Left colon (tissue), 2 donors: ENCODE measurements at places on chromosomes 12 and 14.
A peak's percentile ranks its signal among the peaks of the same experiment; 100 is the strongest.

DNA sequence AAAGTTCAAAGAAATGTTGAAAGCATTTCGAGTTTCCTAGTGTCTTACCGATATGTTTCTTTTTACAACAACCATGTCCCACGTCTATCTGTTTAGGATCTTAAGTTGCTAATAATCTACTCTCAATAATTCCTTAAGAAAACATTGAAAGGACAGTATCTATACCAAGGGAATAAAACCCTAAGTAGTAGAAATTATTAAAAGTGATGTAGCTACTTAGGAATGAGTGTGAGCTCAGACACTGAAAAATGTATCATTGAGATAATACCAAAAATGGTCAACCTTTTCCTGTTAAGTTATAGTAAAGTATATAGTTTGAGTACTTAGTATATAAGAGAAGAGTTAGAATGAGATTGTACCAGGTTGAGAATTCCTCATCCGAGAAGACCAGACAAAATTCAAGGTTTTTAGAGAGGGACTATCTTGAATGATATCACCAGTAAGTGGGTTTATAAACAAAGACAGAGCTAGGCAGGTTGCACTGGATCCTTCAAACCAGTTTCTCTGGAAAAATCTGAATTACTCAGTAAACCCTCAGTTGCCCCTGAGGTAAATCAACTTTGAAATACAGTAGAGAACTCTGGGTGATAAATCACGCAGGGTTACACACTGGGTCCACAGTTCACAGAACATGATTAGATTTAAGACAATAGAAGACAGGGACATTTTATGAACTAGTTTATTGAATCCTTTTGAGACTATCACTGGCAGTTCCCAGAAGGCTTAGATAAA is 96.8 kb downstream of the ERGIC2 start:
- DNase-seq: no peak

DNA sequence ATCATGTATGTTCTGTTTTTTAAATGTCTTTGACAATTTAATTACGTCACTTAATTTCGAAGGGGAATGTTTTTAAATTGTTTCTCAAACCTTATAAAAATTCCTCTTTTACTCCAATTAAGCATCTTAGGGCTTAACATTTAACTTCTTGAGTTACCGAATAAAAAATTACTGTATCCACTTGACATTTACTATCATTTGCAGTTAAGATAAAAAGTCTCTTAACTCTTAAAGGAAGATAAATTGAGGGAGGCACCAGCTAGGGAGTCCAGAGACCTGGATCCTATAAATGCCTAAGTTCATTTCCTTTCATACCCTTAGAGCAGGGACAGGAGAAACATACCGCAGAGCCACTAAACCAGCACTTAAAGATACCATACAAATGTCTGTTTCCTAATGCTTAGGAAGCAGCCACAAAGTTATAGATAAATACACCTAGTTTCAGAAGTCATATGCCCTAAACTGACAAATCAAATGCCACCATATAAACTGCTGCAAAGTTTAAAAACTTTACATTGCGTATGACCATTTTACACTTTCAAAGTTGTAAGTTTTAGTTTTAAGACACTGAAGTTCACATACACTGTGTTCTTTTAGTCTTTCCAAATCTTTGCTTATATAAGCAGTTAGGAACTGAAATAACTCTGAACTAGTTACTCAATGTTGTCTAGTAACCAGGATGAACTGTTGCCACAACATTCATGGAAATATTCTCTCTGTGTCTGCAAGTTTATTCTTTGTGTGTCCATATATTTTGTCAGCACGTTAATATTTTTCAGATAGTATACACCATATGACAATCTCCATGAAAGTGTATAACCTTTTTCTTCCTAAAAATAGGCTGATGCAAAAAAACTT is 71.2 kb downstream of the GALNT4 start:
- DNase-seq: no peak

- DNase-seq: no peak
These were observed 136.1 kb upstream of the RAP1B start for GRCh38 chr12:68474467-68475204.

GRCh38 chr14:76891391-76891790 is 65.2 kb downstream of the LRRC74A start:
- DNase-seq: no peak

DNA sequence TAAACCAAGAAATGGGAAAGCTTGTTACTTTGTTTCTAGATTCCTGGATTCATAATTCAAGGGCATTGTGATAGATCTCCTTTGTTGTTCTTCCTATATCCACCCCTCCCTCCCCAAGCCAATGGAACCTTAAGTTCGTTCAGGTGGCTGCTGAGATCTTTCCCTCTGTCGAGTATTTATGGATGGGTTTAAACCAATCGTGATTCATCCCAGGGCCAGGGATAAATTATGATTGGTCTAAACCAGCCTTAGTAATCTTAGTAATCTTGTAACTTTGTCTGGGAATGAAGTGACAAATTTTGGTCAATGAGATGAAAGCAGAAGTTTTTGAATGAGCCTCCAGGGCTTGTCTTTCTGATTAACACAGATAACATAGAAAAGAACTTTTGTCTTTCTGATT is 56.1 kb upstream of the PCED1B start:
- no peak for DNase-seq

DNA sequence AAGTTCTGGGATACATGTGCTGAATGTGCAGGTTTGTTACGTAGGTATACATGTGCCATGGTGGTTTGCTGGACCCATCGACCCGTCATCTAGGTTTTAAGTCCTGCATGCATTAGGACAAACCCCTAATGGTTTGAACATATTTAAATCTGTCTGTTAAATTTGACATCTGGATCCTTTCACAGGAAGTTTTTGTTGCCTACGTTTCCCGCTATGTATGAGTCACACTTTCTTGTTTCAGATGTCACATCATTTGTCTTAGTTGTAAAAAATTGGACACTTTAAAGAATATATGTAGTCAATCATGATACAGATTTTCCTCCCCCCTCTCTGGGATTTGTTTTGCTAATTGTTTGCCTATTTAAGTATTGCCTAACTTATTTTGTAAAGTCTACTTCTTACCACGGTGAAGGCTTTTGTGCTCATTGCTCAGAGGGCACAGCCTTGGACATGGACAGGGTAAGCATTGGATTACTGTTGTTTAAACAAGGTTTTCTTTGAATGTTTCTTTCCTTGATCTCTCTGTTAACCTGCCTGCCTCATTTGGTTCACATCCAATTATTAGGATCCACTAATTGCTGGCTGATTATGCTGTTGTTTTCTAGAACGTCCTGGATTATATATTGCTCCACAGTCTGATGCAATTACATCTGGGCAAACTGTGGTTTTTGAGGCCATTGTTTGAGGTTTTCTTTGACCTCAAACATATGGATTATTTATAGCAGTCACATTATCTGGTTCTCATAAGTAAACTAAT is 1441.4 kb downstream of the AACS start:
- no peak for DNase-seq

DNA sequence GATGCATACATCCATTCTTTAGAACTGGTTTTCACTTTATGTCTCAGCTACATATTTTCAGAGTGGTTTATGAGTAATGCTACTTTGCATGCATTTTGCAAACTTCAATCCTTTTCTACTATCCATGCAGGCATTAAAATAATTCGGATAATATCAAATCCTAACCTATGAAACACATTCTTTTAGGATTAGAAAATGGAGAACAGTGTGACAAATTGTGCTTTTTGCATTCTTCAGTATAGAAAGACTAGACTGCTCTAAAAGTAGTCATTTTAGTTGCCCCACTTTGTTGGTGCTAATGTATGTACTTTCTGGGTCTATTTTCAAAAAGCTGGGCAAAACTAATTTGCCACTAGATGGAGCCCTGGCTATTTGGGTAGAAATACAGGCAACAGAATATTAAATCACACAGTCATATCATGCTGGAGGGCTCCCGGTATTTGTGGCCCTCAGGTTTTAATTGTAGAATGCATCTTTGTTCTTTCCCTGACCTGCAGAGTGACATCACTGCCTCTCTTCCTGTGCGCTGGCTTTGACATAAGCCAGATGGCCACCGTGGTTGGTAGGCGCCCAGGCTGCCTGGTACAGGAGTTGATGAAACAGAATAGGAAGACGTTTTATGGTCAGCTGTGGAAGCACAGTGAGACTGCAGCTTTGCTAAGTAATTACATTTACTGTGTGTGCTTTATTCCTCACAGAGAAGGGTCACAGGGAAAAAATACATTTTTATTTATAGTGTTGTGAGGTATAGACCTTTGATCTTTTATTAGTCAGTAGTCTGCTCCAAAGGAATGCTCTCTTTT is 28.1 kb downstream of the MSRB3 start:
- DNase-seq: peak; percentile 31

- DNase-seq: no peak
These were observed 105.1 kb downstream of the BMP4 start for GRCh38 chr14:53851394-53852090.

GRCh38 chr14:74667758-74668157 is 45.1 kb downstream of the AREL1 start:
- no peak for DNase-seq

- DNase-seq: no peak
These were observed 120.8 kb downstream of the PTCSC3 start for GRCh38 chr14:36055681-36056225.

DNA sequence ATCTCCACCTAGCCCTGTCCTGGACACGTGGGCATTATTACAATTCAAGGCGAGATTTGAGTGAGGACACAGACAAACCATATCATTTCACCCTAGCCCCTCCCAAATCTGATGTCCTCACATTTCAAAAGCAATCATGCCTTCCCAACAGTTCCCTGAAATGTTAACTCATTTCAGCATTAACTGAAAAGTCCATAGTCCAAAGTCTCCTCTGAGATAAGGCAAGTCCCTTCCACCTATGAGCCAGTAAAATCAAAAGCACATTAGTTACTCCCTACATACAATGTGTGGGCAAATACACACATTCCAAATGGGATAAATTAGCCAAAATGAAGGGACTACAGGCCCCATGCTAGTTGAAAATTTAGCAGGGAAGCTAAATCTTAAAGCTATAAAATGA is 546.0 kb upstream of the LMO3 start:
- DNase-seq: no peak

DNA sequence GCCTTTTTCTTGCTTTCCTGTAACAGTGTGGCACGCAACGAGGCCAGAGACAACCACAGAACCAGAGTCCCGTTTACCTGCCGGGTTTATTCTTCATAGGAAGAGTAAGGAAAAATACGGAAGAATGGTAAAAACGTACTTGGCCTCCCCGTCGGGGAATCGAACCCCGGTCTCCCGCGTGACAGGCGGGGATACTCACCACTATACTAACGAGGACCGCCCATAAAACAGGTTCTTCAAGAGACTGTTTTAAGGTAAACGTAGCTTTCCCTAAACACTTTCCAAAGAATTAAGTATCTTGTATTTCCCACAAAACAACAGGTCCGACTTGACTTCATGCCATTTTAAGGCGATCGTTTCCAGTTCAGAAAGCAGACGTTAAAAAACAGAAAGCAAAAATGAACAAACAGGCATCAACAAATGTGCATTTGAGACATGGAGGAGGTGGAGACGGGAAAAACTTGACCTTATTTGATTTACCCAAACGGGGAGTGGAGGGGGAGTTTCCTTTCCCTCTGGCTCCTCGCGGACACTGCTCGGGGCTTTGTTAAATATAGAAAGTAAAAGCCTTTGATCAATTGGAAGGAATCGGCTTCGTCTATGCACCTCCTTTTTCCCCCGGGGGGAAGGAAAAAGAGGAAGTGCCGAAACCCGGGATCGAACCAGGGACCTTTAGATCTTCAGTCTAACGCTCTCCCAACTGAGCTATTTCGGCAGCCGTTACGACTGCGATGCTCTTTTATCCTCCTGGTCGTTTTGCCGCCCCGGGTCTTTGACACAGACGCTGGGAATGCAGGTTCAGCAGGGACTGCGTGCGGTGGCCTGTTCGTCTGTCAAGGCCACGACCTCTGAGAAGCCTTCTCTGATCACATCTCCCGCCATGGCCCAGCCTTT is 13.0 kb upstream of the UBC start:
- DNase-seq: peak; percentile 90

DNA sequence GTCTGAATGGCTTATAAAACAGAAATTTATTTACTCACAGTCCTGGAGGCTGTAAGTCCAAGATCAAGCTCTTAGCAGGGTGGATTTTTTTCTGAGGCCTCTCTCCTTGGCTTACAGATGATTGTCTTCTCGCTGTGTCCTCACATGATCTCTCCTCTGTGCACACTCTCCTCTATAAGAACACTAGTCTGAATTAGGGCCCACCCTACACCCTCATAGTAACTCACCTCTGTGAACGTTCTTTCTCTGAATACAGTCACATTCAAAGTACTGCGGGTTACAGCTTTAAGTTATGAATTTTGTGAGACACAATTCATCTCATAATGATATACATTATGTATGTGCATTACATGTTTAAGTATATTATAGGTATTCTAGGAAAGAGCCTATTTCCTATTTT is 135.7 kb upstream of the ATXN7L3B start:
- DNase-seq: no peak

DNA sequence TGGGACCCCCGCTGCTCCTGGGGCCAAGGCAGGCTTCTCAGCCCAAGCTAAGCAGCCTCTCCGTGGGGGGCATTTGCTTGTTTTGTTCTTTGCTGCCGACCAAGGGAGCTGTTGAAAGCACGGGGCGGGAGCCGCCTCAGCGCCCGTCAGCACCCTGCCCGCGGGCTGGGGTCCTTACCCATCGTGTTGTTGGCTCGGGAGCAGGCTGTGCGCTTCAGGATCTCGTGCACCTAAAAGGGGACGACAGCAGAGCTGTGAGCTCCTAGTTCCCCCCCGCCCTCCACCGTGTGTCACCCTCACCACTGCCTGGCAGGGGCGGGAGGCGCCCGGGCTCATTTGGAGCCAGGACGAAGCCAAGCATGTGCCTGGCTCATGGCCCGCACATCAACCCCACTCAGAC is 117.5 kb downstream of the ANO2 start:
- DNase-seq: no peak

GRCh38 chr12:45418520-45418919 is 202.6 kb downstream of the ANO6 start:
- DNase-seq: no peak

DNA sequence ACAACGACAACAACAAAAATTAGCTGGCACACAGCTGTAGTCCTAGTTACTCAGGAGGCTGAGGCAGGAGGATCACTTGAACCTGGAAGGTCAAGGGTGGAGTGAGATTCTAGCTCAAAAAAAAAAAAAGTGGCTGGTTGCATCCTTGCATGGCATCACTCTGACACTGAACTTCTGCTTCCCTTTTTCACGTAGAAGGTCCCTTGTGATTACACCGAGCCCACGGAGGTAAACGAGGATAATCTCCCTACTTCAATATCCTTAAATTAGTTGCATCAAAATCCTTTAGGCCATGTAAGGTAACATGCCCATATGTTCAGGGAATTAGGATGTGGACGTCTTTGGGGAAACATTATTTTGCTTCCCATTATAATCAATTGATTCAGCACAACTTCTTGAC is 4.0 kb upstream of the PPP4R4 start:
- no peak for DNase-seq

GRCh38 chr12:48164451-48164850 is 7.1 kb upstream of the ASB8 start:
- no peak for DNase-seq

- DNase-seq: no peak
These were observed 87.6 kb upstream of the SSTR1 start for GRCh38 chr14:38120109-38120508.

DNA sequence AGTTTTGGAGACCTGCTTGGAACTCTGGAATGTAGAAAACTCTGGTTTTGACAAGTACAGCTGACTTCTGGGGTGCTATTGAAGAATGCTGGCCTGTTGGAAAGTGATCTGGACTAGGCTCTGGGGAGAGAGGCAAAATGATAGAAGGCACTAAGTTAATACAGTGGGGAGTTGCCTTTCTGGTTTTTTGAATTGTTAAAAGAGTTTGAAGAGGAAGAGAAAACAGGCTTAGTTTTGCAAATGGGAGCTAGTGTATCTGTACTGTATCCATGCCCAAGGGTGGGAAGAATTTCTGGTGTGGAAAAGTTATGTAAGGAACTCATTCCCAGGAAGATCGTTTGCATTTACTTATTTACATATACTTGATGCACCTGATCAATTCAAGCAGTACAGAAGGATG is 43.8 kb downstream of the C12orf75 start:
- DNase-seq: no peak
